ENCODE measurements at places on chromosomes 3 and 15.

- no peak for DNase-seq
These were observed 70.9 kb downstream of the SCN5A start for GRCh38 chr3:38578551-38578950.

GRCh38 chr3:126125341-126125740, 41.4 kb upstream of the SLC41A3 start:
- no peak for DNase-seq

GRCh38 chr3:106566277-106566676, 697.5 kb upstream of the CBLB start:
- no peak for DNase-seq

DNA sequence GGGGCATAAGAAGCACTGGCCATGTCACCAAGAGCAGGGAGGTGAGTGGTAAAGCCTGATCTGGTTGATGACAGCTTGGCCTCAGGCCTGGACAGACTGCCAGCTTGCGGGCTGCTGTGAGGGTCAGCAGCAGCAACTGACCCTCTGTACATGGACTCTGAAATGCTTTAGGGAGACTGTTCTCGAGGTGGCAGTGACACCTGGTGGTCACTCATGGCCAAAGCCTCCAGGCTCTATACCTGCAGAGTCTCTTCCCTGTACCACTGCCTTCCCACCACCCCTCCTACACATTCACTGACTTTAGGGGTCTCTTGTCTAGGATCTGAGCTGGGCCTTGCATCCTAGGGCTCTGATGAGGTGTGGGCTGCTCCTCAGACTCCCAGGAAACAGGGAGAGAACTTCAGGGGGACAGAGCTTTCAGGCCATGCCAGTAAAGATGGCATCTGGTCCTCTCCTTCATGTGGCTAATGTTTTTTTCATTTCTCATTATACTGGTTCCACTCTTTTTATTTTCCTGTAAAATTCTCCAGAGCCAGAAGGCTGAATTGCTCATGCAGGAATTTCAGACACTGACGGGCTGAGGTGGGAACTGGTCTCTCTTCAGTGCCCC, 17.2 kb upstream of the TIMP4 start:
- no peak for DNase-seq

GRCh38 chr3:83941990-83942745, 1016.6 kb upstream of the CADM2 start:
- DNase-seq, result no peak

GRCh38 chr15:86558686-86559085, 479.0 kb downstream of the AGBL1 start:
- no peak for DNase-seq

GRCh38 chr3:171531716-171532115, 71.5 kb upstream of the TNIK start:
- no peak for DNase-seq

All from NCI-H2107 (cell line).